Colonic mucosa (tissue), 4 donors: ENCODE measurements at places on chromosomes 7 and 10. TPM values are rescaled to one million over a fixed set of nuclear protein-coding genes. Genes with fewer than 3 reads are reported as not detected.

LRRTM3 gene
- not detected for total RNA-seq

GRCh38 chr10:78194539-78195402, 161.1 kb downstream of the RPS24 start:
- H3K4me1 ChIP-seq: no peaks in the 10 kb centered on the region
- H3K36me3 ChIP-seq: no peaks in the 10 kb centered on the region
- no peak overlapping the region for H3K27ac ChIP-seq
- no peaks in the 10 kb centered on the region for H3K27me3 ChIP-seq

ATP5MK gene
- total RNA-seq: 551 TPM

GRCh38 chr10:69346776-69347175, 68.5 kb downstream of the HK1 start:
- H3K36me3 ChIP-seq: no peaks in the 10 kb centered on the region
- peaks cover 10% of the 10 kb centered on the region for H3K4me1 ChIP-seq
- no peak for DNase-seq
- no peak overlapping the region for H3K27ac ChIP-seq

PHKG1 gene
- total RNA-seq: 1.7 TPM

GRCh38 chr10:70162892-70163201, 7.5 kb downstream of the SAR1A start:
- no peak overlapping the region for H3K4me3 ChIP-seq
- H3K36me3 ChIP-seq: peaks cover 14% of the 10 kb centered on the region
- H3K27ac ChIP-seq: no peak overlapping the region
- DNase-seq: no peak
- H3K4me1 ChIP-seq: peaks cover 3% of the 10 kb centered on the region

GRCh38 chr10:59057345-59057744, 119.1 kb upstream of the PHYHIPL start:
- H3K27me3 ChIP-seq: no peaks in the 10 kb centered on the region
- no peaks in the 10 kb centered on the region for H3K36me3 ChIP-seq
- DNase-seq: no peak
- H3K4me3 ChIP-seq: no peak overlapping the region
- H3K27ac ChIP-seq: no peak overlapping the region
- H3K4me1 ChIP-seq: no peaks in the 10 kb centered on the region

GRCh38 chr7:138889582-138890498, 91.3 kb downstream of the KIAA1549 start:
- no peaks in the 10 kb centered on the region for H3K36me3 ChIP-seq
- no peak overlapping the region for H3K27ac ChIP-seq
- peaks cover 4% of the 10 kb centered on the region for H3K4me1 ChIP-seq
- H3K27me3 ChIP-seq: no peaks in the 10 kb centered on the region
- H3K4me3 ChIP-seq: no peak overlapping the region
- DNase-seq: no peak

DNA sequence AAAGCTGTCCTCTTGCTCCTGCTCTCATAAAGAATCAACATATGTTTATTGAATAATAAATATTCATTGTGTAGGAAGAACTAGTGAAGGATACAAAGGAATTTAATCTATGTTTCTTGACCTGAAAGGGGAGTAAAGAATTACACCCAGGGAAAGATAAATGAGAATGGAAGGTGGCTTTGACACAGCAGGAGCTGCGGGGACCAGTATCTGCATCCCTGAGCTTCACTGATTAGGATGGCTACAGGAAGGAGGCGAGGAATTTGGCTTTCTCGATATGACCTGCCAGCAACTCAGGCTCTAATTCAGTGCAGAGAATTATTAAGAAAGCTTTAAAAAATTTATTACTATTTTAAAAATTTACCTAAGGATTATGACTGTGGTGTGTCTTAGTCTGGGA, 194.6 kb downstream of the SEC23IP start:
- no peaks in the 10 kb centered on the region for H3K36me3 ChIP-seq
- no peaks in the 10 kb centered on the region for H3K27me3 ChIP-seq
- H3K4me1 ChIP-seq: no peaks in the 10 kb centered on the region
- H3K27ac ChIP-seq: no peak overlapping the region
- no peak for DNase-seq

DNA sequence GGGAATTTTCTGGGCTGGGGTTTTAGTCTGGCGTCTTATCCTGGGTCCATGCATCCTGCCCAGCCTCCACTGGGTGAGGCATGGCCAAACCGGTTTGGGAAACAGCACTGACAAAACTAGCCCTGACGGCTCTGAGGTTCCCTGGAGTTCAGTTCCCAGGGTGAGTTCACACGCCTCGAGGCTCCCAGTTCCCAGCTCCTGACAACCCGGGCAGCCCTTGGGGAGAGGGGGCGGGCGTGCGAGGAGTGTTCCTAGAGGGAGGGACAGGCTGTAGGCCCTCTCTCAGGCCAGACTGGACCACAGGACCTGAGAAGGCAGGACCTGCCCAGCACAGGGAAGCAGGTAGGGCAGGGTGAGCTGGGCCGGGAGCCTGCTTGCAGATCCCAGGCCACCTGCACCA, 82.3 kb upstream of the PPIF start:
- no peak for DNase-seq
- no peaks in the 10 kb centered on the region for H3K36me3 ChIP-seq
- no peaks in the 10 kb centered on the region for H3K4me1 ChIP-seq
- no peaks in the 10 kb centered on the region for H3K27me3 ChIP-seq
- H3K27ac ChIP-seq: no peak overlapping the region
- no peak overlapping the region for H3K4me3 ChIP-seq
